Esophagus muscularis mucosa (tissue), 4 donors: ENCODE measurements at places on chromosomes 13 and 19. TPM values are rescaled to one million over a fixed set of nuclear protein-coding genes. Genes with fewer than 3 reads are reported as not detected.

DNA sequence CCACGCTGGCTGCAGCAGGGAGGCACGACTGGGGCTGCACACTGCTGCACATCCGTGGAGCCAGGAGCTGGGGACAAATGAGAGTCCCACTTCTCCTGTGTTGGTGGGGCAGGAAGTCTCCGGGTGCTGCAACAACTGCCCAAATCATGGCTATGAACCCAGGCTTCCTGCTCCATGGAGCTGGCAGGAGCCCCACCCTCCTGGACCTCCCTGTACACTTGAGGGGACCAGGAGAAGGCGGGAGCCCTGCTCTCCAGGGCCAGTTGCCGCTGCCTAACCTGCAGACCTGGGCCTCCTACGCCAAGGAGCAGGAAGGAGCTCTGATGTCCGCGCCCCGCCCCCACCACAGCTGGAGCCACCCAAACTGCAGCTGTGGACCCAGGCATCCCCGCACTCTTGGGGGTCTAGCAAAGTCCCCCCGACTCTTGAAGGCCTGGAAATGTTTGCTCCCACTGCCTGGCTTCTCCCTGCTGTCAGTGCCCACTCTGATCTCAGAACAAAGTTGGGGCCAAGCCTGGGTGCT, 752.1 kb upstream of the PCDH20 start:
- no peak for DNase-seq

- peak; percentile 89 for DNase-seq
These were observed 7.9 kb upstream of the CYSLTR2 start for GRCh38 chr13:48645845-48646244.

DNA sequence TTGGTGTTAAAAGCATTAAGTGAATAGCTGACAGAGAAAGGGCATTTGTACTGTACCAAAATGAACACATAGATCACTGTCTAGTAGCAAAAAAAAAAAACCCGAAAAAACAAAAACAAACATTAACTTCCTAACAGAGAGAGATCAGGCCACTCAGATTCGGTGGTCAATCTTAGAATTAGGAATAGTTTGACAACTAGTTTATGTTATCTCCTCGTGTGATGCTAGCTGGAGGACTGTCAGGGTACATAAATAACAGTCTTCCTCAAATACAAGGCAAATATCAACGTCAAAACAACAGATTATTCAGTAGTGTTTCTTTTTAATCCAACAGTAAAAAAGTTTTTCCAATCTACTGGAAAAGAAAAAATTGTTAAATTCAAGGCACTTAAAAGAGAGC, 1.7 kb downstream of the ZMYM5 start:
- no peak for DNase-seq

DNA sequence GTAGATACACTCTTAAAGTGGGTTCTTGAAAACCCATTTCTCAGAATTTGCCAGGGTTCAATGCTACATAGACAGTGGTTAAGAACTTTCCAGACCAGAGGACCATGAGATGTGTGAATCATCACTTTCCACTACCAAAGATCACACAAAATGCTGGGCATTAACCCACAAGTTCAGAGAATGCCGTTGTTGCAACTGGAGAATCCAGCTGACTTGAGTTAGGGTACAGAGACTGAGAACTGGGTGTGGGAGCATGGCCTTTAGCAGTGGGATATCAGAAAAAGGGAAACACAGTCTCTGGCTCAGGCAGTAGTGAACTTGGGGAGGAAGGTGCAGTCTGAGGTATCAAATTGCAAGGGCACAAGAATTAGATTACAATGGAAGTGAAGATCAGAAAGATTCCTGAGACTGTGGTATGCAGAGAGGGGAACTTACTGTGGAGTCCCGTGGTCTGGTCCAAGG, 51.5 kb upstream of the WDFY2 start:
- no peak for DNase-seq

DNA sequence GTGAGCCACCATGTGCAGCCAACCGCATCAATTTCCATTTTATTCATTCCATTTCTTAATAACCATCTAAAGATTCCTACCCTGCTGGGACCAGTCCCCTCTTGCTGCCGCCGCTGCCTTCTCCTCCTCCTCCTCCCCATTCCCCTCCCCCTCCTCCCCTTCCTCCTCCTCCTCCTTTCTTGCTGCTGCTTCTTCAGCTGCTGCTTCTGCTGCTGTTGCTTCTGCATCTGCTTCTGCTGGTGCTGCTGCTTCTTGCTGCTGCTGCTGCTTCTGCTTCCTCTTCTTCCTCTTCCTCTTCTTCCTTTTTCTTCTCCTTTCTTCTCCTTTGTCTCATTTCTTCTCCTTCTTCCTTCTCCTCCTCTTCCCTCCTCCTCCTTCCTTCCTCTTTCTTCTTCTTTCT, 20.0 kb upstream of the SPRYD7 start:
- no peak for DNase-seq

DNA sequence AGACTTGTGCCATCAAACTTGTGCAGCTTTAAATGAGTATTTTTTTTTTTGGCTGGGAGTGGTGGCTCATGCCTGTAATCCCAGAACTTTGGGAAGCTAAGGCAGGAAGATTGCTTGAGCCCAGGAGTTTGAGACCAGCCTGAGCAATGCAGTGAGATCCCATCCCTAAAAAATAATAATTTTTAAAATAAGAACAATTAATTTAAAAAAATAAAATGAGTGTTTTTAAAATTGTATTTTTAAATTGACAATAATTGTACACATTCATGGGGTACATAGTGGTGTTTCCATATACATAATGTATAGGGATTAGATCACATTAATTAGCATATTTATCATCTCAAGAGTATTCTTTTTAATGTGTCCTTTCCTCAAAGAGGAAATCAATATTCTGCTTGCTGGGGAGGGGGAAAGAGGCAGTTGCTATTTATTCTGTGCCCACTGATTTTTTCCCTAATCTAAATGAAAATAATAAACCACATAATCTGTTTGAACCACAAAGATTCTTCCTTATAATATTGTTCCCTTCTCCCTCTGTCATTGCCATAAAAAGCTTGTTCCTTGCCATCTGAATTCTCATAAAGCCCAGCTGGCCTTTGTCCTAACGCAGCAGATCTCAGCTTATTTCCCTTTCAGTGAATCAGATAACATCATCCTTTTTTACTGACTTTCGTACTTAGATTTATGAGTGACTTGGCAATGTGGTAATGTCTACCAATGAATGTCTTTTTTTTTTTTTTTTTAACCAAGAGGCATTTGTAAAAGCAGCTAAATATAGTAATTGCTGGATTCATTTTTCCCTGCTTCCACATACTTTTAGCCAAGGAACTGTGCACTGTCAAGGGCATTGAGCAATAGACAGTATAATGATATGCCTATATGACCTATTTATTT, 81.8 kb upstream of the RUBCNL start:
- DNase-seq, result no peak

DNA sequence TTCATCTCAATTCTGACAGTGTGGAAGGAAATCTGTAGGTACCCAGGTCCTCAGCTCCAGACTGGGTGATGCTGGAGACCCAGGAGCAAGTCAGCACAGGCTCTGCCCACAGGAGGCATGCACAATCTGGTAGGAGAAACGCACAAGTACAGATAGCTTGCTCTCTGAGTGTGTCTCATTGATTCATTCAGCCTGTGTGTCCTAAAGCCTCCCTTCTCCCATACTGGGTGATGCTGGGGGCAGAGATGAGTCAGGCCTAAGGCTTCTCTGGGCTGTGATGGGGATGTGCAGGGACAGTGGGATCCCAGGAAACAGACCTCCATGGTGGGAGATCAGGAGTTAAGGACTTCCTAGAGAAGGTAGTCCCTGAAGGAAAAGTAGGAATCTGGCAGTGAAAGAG, 6.8 kb downstream of the ZNF526 start:
- DNase-seq, result no peak

- DNase-seq, result no peak
These were observed 55.1 kb upstream of the CLDN10 start for GRCh38 chr13:95497381-95497807.

GRCh38 chr13:31945202-31945961, 86.2 kb upstream of the FRY start:
- DNase-seq, result no peak

- no peak for DNase-seq
These were observed 277.1 kb downstream of the IRS2 start for GRCh38 chr13:109509154-109509900.

- DNase-seq, result no peak
These were observed 34.9 kb upstream of the HOMER3 start for GRCh38 chr19:18975869-18976268.

DNA sequence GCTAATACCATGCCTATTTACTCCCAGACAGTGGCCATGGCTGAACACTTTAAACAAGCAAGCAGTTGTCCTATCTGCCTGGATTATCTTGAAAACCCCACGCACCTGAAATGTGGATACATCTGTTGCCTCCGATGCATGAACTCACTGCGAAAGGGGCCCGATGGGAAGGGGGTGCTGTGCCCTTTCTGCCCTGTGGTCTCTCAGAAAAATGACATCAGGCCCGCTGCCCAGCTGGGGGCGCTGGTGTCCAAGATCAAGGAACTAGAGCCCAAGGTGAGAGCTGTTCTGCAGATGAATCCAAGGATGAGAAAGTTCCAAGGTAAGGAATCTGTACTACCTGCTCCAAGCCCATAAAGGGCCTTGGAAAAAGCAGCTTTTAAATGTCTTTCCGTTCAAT, 8.6 kb downstream of the RFPL4AL1 start:
- DNase-seq, result no peak

- no peak for DNase-seq
These were observed 934 bp downstream of the N4BP2L2 start for GRCh38 chr13:32537580-32538142.

GRCh38 chr13:69213396-69213795, 894.2 kb upstream of the ATXN8OS start:
- DNase-seq, result no peak

DNA sequence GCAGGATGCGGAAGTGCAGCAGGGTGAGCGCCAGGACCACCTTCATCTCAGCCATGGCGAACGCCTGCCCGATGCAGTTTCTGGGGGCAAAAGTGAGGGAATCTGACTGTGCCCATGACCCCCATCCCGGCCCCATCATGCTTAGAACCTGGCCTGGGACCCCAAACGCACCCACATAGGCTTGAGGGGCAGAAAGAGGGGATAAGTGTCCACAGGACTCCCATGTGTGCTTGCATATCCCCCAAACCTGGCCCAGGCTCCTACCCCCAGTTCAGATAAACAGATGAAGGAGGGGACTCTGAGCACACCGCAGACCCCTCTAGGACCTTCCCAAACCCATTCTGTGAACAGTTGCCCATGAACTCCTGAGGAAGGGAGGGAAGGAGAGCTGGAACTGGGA, 16.0 kb upstream of the CYP4F2 start:
- peak; percentile 21 for DNase-seq

DNA sequence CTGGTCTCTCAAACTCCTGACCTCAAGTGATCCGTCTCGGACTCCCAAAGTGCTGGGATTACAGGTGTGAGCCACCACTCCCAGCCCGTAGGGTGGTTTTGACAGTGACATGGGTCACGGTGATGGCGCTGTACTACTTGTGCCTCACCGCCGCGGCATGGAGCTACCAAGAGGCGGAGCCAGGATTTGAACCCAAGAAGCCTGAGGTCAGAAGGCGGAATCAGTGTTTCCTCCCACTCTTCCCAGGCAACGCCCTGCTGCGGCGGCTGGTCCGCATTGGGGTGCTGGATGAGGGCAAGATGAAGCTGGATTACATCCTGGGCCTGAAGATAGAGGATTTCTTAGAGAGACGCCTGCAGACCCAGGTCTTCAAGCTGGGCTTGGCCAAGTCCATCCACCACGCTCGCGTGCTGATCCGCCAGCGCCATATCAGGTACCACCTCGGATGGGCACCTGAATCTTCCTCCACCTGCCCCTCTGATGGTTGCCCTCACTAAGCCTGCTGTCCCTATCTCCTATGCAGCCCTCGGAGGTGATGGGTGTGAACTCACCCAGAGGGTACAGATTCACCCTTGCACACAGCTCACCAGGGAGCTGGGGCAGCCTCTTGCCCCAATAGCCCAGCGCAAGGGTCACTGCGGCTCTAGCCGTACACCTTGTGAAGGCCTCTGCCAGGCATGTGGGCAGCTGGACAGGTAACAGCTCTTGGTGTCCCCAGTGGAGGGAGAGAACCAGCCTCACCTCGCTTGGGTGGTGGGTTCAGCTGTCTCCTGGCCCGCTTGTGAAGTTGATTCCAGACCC, 5.6 kb downstream of the RPS9 start:
- no peak for DNase-seq

DNA sequence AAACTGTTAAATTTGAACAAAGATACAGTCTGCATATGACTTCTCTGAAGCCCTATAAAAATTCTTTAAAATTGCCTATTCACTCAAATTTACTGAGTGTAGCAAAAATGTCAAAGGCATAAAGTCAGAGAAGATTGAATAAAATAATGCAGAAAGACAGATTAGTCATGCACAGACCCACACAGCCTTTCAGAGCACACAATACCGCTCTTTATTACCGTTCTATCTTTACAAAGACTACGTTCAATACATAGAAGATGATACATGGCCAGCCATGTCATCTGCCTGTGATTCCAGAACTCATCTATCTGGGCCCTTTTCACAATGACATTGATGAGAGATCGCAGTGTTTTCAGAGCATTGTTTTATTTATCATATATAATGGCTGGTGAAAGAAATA, 107.2 kb downstream of the URI1 start:
- DNase-seq, result peak; percentile 5

DNA sequence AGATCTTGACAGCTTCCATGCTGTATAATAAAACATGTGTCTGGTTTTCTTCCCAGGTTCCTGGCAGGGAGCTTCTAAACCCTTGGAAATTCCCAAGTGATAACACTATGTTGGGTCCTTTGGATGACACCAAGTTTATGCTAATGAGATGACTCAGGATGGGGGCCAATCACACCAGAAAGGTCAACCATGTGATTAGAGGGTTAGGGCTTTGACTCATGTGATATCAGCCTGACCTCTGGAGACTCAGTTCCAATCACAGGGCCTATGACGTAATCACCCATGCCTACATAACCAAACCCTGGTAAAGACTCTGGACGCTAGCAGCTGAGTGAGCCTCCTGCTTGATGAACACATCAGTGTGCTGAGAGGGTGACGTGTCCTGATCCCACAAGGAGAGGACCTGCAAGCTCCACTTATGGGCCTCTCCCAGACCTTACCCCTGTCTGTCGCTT, 203.6 kb downstream of the DCLK1 start:
- DNase-seq, result no peak

The PRTN3 gene
- total RNA-seq, result 1.2 TPM

The CPAMD8 gene
- total RNA-seq, result 11.8 TPM

The FXYD1 gene
- total RNA-seq, result 62.6 TPM

The OR10H1 gene
- total RNA-seq, result not detected

The THSD1 gene
- total RNA-seq, result 7.5 TPM

The GPR12 gene
- 0.26 TPM for total RNA-seq

The TSSK6 gene
- total RNA-seq, result 3.7 TPM

The CALR3 gene
- not detected for total RNA-seq

The NCAN gene
- total RNA-seq, result 0.17 TPM

The B3GNT8 gene
- total RNA-seq, result 12.0 TPM
